ENCODE measurements at places on chromosomes 5 and 9.

GRCh38 chr9:129497005-129497812, 123.7 kb downstream of the C9orf50 start:
- peak; percentile 55 for DNase-seq

DNA sequence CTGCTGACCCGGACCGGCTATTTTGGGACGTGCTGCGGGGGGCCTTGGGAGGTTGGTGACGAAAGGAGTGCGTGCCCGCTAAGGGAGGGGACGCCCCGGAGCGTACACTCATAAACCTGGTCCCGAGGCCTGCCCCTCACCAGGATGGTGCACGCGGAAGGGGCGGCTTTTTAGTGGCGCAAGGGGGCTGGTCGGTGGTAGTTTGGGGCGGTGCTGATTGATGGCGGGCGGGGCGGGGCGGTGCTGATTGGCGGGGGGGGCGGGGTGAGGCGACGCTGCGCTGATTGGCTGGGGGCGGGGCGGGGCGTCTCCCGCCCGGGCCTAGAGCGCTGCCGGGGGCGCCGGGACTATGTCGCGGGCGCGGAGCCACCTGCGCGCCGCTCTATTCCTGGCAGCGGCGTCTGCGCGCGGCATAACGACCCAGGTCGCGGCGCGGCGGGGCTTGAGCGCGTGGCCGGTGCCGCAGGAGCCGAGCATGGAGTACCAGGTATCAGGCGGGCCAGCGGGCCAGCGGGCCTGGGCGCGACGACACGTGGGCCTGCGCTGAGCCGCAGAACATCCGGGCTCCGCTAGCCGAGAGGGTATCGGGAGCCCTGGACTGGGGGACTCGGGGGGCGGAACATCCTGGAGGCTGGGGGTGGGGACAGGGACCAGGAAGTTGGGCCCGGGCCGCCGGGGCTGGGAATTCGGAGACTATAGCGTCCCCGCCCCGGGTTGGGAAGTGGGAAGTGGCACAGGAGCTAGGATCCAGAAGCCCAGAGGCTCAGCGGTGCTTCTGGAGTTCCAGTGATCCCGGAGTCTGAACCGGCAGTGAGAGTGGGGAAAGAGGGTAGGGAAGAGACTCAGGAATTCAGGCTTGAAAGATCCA, at the start of gene FPGS:
FPGS (plus strand) TSS at position 307 of the 868 bp plus-strand sequence; CDS start at position 350, 43 bp downstream.
- peak; percentile 84 for DNase-seq

DNA sequence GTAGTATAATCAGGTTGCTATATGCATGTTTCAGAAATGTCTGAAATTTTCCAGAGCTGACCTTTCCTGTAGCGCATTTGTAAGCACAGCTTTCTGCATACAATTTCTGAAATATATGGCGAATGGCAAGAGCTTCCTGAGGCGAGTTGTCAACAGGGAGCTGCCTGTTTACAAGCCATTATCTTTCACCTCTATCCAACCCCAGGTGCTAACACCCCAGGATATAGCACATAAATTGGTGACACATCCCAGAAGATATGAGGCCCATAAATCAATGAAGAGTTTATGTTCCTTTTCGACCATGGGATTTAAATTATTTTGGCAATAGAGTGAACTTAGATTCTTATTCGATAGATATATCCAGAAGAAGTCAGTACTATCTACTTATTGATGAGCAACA, 379.8 kb downstream of the KDM4C start:
- DNase-seq: no peak

GRCh38 chr5:41519801-41520200, 9.4 kb upstream of the PLCXD3 start:
- peak; percentile 4 for DNase-seq

DNA sequence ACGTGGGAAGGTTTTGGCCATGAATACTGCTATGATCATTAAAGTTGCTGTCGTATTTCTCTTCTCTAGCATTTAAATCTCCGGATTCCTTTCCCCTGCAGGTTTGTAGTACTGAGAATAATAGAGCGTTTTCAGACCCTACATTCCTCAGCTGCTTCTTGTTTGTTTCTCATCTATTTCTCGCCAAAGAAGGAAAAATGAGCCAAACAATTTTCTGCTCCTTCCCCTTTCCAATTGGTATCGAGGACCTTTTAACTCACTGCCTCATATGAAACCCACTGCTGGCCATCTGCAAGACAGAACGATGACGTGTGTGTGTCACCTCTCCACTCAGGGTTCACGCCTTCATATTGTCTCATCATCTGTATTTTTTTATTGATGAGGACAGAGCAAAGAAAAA, 689.4 kb upstream of the WWC1 start:
- no peak for DNase-seq

DNA sequence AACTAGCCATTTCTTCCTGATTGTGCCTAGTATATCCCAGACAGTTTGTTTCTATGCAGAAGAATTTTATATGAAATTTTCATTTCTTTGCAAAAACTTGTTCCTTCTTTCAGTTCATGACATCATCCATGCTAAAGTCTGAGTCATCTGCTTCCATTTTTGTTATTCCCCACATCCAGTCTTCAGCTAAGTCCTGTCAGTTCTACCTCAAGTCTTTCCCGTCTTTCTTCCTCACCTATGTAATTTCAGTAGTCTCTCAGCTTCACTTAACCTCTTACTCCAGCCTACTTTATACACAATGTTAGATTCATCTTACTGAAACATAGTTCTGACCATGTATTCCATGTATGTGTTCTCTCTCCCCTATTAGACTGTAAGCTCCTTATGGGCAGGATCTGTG, 39.1 kb downstream of the G3BP1 start:
- DNase-seq: no peak

GRCh38 chr9:96253059-96253696, 48.8 kb downstream of the HSD17B3 start:
- no peak for DNase-seq

- DNase-seq: no peak
These were observed 1.6 kb downstream of the CFAP95 start for GRCh38 chr9:69822116-69822750.

DNA sequence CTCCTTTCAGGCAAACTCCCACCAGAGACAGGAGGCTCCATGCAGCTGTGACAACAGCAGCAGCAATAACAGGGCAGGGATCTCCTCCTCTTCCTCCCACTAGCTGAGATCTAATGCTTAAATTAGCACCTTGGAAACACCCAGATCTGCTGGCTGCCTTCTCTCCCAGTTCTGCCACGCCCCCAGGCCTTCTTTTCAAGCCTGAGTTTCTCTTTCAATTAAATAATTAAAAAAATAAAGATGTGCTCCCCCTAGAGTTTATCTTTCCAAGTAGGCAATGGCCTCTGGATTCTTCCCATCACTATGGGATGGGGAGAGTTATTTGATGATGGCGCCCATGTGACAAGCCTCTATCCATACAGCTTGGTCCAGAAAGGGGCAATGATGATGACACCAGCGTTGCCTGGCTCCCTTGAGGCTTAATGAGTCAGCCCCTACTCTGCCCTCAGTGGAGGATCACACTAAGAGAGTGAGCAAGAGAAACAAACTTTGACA, 3.8 kb downstream of the FAM219A start:
- DNase-seq: peak; percentile 38

DNA sequence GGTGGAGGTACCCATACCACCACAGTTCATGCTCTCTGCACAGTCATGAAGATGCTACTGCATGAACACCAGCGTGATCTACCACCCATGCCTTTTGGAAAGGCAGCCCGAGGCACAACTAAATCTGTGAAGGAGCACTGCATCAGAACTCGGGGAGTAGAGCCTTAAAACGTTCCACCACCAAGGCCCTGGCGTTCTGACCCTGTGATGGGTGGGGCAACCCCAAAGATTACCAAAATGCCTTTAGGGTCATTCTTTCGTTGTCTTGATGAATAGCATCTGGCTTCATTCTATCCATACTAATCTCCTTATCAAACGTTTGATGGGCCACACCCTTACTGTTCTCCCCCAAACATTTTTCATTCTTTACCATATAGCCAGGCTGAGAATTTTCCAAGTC, 97.9 kb downstream of the ADAMTS6 start:
- no peak for DNase-seq

Measured in NCI-H1436 (cell line).